ENCODE measurements at places on chromosomes 5 and 9. TPM values are rescaled to one million over a fixed set of nuclear protein-coding genes. Genes with fewer than 3 reads are reported as not detected.

TRPM6 gene
- not detected for total RNA-seq

CNTNAP3B gene
- not detected for total RNA-seq

MORN5 gene
- total RNA-seq: not detected

ZNF79 gene
- 19.4 TPM for total RNA-seq

EFNA5 gene
- not detected for total RNA-seq

CCL21 gene
- not detected for total RNA-seq

KIF4B gene
- total RNA-seq: 0.07 TPM

CDK7 gene
- total RNA-seq: 31.5 TPM

CAMK4 gene
- total RNA-seq: 80.6 TPM

GARNL3 gene
- total RNA-seq: 0.88 TPM

GZMA gene
- 1,575 TPM for total RNA-seq

RASEF gene
- not detected for total RNA-seq

TXN gene
- 327 TPM for total RNA-seq

PDE6A gene
- total RNA-seq: not detected

NEUROG1 gene
- total RNA-seq: not detected

ZNF608 gene
- 0.32 TPM for total RNA-seq

APBA1 gene
- 12.8 TPM for total RNA-seq

UGT3A2 gene
- total RNA-seq: 0.25 TPM

KLF4 gene
- total RNA-seq: 0.32 TPM

TAS2R1 gene
- total RNA-seq: not detected

SPOCK1 gene
- 0.07 TPM for total RNA-seq

PDLIM4 gene
- total RNA-seq: 0.74 TPM

AIF1L gene
- 0.10 TPM for total RNA-seq

GPR150 gene
- 0.54 TPM for total RNA-seq

SLC34A1 gene
- 0.32 TPM for total RNA-seq

IFNB1 gene
- total RNA-seq: not detected

PKD2L2 gene
- not detected for total RNA-seq

BTNL3 gene
- not detected for total RNA-seq

OTP gene
- not detected for total RNA-seq

ENTR1 gene
- 42.7 TPM for total RNA-seq

KCTD16 gene
- not detected for total RNA-seq

TMC1 gene
- total RNA-seq: 0.27 TPM

OLFM1 gene
- total RNA-seq: 5.3 TPM

PCDHB16 gene
- total RNA-seq: not detected

DMRT2 gene
- 1.3 TPM for total RNA-seq

CXCL14 gene
- not detected for total RNA-seq

THOC3 gene
- 67.5 TPM for total RNA-seq

SPOUT1 gene
- 105 TPM for total RNA-seq

NOP16 gene
- total RNA-seq: 37.7 TPM

PTPN3 gene
- total RNA-seq: 2.8 TPM

UAP1L1 gene
- total RNA-seq: 15.1 TPM

PLEKHG4B gene
- not detected for total RNA-seq

FAM169A gene
- total RNA-seq: 6.0 TPM

FREM1 gene
- 0.02 TPM for total RNA-seq

RAB24 gene
- total RNA-seq: 42.2 TPM

PURA gene
- 14.4 TPM for total RNA-seq

ARHGEF37 gene
- 0.47 TPM for total RNA-seq

ARL14EPL gene
- not detected for total RNA-seq

MCC gene
- total RNA-seq: 3.5 TPM

C7 gene
- not detected for total RNA-seq

RMI1 gene
- 25.4 TPM for total RNA-seq

IFNA21 gene
- not detected for total RNA-seq

POU5F2 gene
- total RNA-seq: 2.4 TPM

FOXD4L5 gene
- total RNA-seq: 0.32 TPM

MARVELD2 gene
- total RNA-seq: 0.17 TPM

ADAMTS13 gene
- total RNA-seq: 2.5 TPM
